ENCODE measurements at places on chromosomes 5 and 9.

DNA sequence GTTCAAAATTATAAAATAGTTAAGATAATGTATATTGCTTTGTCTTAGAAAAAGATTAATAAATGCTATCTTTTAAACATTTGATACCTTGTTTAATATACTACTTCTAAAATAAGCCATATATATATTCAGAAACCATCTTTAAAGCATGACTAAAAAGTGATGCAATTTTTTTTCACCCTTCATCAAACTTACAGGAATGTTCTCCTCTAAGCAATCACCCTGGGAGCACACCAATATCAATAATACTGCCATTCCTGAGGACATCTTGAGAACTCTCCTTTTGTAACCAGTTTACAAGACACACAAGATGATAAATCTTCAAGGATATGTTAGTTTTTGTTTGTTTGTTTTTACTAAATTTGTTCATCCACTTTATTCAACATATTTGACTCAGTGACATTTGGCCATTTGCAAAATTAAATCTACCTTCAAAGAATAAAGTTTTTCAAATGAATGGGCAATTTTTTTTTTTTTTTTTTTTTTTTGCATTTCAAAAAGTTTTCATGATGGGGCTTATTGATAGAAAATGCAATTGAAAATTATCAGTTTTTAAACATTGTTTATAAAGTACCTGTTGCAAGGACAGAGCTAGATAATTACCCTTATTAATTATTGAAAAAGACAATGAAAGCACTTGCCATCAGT lies 17.2 kb downstream of the FOXD1 start:
- DNase-seq, result no peak

- no peak for DNase-seq
Measured at GRCh38 chr5:104751969-104752368, 1189.4 kb upstream of the NUDT12 start.

DNA sequence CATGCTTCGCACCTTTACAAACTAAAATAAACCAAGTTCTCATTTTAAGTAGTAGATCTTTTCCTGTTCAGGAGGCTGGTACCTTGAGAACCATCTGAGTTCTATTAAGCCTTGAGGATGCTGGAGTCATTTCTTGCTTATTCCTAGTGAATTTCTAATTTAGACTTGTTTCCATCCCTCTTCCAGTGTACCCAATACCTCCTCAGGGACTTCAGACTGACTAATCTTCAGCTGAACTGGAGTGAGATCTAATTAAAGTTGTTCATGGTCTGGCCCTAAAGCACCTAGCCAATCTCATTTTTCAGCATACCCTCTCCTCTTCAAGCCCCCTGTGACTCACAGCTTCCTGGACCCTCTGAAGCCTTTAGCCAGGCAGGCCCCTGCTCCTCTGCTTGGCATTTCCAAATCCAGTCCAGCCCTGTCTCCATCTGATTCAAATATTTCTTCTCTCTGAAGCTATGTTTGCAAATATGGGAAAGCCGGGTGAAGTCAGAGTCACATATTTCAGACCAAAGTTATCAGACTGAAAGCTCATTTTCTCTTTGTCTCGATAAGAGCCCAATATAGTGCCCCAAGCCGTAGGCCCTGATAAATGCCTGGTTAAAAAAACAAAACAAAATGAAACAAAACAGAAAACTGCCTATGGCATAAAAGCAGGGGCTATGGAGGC lies 19.4 kb upstream of the TNFSF15 start:
- DNase-seq, result no peak

DNA sequence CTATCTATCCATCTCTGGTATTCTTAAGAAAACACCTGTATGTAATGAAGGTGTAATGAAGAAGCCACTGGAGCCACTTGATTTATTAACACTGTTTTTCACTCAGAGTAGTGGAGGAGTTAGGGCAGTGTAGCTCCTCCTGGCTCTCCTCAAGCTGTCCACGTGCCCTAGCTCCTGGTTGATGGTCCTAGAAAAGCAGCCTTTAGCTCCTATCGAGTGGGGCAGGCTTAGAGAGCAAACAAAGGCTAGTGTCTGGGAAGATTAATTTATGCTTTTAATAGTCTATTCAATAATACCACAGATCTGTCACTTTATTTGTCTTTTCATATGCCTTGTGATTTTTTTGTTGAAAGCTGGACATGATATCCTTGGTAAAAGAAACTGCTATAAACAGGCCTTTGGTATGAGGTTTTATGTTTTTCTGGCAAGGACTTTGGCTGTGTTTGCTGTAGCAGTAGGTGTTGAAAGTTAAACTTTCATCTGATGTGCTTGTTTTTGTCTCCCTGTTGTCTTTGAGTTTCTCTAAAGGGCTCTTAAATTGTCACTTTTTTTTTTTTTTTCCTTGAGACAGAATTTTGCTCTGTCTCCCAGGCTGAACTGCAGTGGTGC lies 141.1 kb downstream of the GCNT1 start:
- DNase-seq, result no peak

DNA sequence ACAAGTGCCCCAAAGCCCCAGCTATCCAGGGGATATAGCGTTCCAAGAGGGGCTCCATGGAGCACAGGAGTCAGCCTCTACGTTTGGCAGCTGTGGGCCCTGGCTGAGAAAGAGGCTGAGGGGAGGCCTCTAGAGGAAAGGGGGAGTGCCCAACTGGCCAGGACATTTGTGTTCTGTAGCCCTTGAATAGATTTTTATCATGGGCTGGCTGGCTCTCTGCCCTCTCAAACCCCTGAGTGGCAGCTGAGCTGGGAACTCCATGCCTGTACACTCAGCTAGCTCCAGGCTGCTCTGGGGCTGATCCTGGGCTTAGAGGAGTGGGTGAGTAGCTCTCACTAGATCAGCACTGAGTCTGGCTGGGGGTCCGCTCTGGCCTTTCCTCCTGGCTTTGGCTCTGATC lies 285.0 kb downstream of the ZSWIM6 start:
- DNase-seq, result no peak

All from stimulated activated CD4-positive, alpha-beta T cell treated with anti-CD3 and anti-CD28 coated beads, Interleukin-12 subunit alpha, Interleukin-12 subunit beta, amount 100 ng/mL, for 48 hours (primary cell).